Caki2 (cell line): ENCODE measurements at places on chromosomes 1 and 21. TPM values are rescaled to one million over a fixed set of nuclear protein-coding genes. Genes with fewer than 3 reads are reported as not detected.

HMGCS2 gene
- not detected in 2 replicates for total RNA-seq

PTPN22 gene
- 0.71 TPM in 1 of 2 replicates, not detected in the other for total RNA-seq

NUCKS1 gene
- 106 and 109 TPM in 2 replicates for total RNA-seq

CHIT1 gene
- total RNA-seq, result not detected in 2 replicates

CALML6 gene
- total RNA-seq, result not detected in 2 replicates

CD5L gene
- total RNA-seq, result not detected in 2 replicates

PTGFRN gene
- total RNA-seq, result 20.7 and 26.4 TPM in 2 replicates
